Stimulated activated CD4-positive, alpha-beta T cell treated with anti-CD3 and anti-CD28 coated beads, Interleukin-2, amount 100 ng/mL, for 24 hours (primary cell): ENCODE measurements at places on chromosomes 1 and 21.

- no peak for DNase-seq
Measured at GRCh38 chr1:184504955-184505338, 118.1 kb downstream of the C1orf21 start.

DNA sequence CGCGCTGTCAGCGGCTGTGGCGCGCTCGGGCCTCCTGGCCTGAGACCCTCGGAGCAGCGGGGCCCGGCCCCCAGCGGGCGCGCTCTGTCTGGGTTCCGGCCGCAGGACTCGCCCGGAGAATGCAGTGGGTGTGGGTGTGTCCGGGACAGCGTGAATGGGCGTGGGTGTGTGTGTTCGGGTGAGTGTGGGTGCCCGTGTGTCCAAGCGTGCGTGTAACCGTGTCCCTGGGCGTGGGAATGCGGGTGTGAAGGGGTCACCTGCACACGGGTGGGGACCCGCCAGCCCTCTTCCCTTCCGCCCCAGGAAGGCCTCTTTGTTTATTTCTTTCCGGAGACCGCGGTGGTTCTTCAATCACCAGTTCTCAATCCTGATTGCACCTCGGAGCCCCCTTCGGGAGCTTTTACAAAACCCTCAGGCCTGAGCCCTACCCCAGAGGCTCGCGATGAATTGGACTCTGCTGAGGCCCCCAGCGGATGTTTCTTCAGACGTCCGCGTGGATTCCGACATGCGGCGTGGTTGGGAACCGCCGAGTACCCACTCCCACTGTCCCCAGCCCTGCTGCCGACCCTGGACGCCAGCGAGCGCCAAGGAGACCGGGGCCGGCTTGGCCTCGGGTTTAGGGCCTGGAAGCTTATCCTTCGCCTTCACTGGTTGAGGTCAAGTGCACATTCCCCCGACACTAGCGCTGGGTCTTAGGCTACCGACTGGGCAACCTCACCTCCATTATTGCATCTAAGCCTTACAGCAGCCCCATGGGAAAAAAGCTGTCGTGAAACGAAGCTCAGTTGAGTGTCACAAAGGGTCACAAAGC lies 19.3 kb downstream of the SERTAD4 start:
- DNase-seq, result no peak

DNA sequence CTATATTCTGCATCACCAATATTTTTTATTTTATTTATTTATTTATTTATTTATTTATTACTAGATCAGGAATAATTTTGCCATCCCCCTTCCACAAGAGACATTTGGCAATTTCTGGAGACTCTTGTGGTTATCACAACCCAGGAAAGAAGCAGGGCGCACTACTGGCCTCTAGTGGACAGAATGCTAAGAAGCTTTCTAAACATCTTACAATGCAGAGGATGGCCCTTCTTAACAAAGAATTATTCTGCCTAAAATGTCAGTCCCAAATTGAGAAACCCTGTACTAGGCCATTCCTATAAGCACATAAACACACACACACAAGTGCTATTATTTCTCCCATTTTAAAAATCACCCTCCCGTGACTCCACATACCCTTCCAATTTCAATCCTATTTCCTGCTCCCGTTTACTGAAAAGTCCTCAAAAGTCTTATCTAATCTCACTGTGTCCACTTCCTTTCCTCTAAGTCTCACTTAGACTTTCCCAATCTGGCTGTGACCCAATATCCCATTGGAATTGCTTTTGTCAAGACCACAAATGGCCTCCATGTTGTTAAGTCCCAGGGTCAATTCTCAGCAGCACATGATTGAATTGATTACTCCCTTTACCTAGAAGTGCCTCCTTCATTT lies 43.7 kb upstream of the RNF11 start:
- DNase-seq, result peak; percentile 69

DNA sequence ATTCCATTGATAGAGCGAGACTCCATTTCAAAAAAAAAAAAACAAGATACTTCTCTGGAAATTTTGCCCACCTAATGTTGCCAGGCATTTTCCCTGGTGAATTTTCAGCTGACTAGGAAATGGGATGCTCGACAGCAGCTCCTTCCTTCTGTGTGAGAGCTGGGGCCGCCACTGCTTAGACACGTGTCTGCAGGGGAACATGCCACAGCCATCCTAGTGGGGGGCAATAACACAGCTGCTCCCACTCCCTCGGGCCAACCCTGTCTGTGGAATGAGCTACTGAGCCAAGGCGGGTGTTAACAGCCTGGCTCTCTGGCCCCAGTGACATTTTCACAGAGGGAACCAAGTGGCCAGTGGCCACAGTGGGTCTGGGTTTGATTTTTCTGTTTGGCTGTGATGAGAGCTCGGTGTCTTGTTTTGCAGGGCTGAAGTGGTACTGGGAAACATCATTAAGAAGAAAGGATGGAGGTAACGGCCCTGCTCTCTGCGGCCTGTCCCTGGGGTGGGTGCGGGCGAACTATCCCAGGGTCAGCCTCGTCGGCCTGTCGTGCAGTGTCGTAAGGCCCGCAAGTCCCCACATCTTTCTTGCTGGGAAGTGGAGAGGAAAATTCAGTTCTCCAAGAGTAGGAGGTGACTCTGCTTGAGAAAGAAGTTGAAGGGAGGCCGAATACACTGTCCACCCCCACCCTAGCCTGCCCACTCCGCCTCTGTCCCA lies 39.2 kb downstream of the KCNAB2 start:
- DNase-seq, result no peak

GRCh38 chr1:211532088-211532444 lies 40.1 kb upstream of the RD3 start:
- no peak for DNase-seq

- no peak for DNase-seq
Measured at GRCh38 chr1:171570295-171570694, 51.7 kb upstream of the MYOCOS start.

- no peak for DNase-seq
Measured at GRCh38 chr1:178551307-178551706, 38.4 kb downstream of the TEX35 start.

- DNase-seq, result no peak
Measured at GRCh38 chr1:35847935-35848565, 35.0 kb upstream of the AGO1 start.

DNA sequence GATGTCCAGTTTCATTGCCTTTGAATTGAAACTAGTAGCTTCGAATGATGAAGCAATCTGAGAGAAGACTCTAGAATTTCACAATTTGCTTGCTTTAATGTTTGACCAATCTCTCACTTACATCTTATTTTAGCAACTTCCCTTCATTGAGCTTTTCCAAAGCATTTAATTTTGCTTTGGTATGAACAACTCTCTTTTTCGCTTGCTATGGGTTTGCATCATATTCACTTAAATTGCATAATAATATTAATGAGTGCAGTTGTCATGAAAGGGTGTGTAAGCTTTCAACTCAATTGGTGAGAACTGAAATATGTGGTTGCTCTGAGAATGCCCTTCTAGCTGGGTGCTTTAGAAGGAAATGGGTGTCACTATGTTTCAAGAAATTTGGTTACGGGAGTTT lies 309.2 kb downstream of the HLX start:
- DNase-seq, result no peak

DNA sequence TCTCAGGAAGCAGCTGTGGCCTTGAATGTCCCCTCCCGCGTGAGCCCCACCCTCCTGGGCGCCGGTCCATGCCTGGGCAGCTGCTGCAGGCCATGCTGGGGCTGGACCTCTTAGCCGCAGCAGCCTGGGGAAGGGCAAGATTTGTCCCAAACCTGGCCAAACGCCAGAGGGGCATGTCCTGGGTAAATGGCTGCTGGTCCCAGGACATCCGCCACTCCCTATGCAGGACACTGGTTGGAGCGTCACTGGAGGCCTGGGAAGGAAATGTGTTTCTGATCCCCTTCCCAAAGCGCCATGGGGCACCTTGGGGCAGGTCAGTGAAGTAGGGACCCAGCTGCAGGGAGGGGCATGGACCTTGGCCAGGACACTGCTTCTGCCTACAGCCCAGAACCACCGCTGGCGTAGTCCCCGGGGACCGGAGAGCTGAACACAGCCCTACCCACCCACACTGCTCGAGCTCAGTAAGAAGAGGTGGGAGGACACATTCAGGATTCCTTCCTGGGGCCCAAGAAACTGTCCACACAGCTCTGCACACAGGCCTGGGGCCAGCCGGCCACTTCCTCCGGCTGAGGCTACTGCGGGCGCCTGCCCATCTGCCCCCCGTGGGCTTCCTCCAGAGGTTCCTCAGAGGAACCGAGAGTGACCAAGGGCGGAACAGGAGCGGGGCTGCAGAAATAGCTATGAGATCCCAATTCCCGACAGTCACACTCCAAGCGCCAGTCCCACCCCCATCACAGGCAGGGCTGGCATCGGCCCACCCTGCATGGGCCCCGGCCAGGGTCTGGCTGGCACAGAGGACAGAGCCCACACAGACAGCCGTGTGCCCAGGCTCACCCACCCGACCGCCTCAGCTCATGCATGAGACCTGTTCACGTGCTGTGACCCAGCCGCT lies 10.8 kb upstream of the PLEKHG5 start:
- DNase-seq, result no peak

DNA sequence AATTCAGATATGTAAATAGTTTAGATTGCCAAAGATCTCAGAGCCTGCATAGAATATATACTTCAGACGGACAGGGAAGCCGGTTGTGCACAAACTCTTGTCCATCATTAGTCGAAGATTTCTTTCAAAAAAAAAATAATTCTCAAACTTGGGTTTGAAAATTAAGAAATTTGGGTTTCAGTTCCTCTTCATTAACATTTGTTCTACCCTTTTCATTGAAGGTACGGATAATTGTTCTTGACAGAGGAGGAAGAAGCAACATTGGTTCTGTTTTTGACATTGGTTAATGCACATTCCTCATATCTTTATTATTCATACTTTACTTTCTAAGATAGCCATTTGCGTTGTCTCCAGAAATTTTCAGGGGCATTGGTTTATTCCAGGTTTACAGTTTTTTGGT lies 38.0 kb upstream of the PRMT6 start:
- no peak for DNase-seq

DNA sequence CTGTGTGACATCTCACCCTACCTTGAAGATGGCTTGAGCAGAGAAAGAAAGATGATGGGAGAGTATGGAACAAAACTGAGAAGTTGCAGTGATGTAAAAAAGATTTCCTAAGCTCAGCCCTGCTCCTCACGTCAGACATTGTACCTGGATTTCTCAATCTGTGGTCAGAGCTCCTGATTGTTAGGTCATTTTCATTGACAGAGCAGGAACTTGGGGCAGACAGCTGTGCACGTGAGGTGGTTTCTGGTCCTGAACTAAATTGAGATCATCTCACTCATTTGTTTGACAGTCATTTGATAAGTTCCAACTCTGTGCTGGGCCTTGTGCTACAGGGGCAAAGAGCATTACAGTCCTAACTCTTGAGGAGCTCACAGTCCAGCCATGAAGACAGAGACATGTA lies 10.2 kb downstream of the TRAF3IP3 start:
- DNase-seq, result no peak

GRCh38 chr1:5888606-5889211 lies 103.5 kb downstream of the NPHP4 start:
- DNase-seq, result no peak
